Activated CD4-positive, alpha-beta T cell treated with anti-CD3 and anti-CD28 coated beads, Interleukin-2, Interleukin-4, amounts not matched to agents 100 ng/mL and 50 ng/mL, durations not matched to agents 16 hours and 8 hours (primary cell): ENCODE measurements at places on chromosomes 12 and 14.

DNA sequence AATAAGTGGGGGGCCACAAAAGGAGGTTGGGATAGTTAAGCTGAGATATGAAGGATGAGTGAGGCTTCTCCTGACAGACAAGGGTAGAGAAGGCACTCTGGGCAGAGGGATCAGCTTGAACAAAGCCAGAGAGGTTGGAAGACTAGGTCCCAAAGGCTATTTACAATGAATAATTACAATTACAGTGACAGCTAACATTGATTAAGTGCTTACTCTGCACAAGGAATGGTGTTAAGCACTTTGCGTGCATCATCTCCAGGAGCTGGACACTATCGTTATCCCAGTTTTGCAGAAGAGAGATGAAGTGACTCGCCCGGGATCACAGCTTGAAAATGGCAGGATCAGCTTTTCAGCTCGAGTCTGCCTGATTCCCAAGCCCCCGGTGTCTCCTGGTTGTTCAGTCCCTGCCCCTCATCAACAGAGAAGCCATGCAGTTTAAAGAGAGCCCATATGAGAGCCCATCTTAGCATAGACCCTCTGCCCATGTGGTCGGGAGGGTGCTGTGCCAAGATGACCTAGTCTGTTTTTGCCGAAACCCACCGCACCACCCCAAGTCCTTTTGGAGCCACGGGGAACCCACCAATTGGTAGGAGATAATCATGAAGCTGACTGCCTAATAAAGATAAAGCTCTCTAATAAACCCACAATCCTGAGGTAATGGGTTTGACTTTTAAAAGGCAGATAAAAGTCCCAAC is 89.9 kb upstream of the HSPB8 start:
- DNase-seq = no peak

DNA sequence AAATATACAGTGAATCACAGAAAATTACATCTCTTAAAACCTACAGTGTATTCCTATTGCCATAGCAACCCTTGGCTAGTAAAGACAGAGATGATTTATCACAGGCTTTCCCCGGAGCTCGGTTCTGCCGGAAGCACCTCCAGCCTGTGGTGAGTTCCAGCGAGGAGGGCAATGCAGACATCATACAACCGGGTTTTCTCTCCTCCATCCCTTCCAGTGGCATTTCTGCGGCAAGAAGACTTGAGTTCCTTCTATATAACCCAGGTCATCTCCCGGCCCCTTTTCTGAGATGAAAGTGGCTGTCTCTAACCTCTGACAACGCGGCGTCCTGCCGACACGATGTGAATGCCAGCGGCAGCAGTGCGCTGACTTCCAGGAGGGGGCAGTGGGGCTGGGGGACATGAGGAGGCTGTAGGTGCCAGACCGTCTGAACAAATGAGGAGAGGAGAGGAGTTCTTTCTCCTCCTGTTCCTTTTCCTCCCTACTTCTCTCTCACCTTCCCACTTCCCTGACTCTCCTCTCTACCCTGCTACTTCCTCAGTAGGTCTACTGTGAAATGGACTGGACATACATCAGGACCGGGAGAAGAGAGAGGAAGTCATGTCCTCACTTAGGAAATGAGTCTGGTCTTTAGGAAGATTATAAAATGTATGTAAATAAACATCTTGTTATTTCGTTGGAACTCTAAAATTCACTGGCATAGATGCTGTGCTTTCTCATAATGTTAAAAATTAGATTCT is 68.6 kb upstream of the MAX start:
- DNase-seq = peak; percentile 70

- DNase-seq = no peak
These were observed 5.4 kb upstream of the ANO4 start for GRCh38 chr12:100789146-100789545.

- no peak for DNase-seq
These were observed 3.9 kb upstream of the GPR84 start for GRCh38 chr12:54368025-54368708.

GRCh38 chr12:111211910-111212757 is 156.8 kb downstream of the PHETA1 start:
- DNase-seq = no peak

GRCh38 chr14:21066882-21067502 is 3.1 kb upstream of the ARHGEF40 start:
- no peak for DNase-seq

GRCh38 chr14:94936401-94936892 is 166.5 kb upstream of the GSC start:
- DNase-seq = no peak

DNA sequence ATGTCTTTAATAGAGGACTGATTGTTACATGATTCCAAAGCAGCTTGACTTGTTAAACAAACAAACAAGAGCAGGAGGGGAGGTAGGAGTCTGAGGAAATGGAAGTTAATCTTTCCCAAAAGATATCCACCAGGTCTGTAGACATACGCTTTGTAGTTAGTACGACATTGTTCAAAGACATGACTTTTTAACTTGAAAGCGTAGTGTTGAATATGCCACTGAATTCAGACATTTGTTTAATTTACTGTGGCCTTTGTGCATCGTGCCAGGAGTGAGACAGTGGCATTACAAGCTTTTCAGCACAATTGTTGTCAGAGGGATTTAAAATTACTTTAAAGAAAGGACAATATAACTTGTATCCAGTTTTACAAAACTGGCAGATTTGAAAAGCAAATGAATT is 53.0 kb downstream of the SAV1 start:
- no peak for DNase-seq
